Activated CD4-positive, alpha-beta memory T cell treated with anti-CD3 and anti-CD28 coated beads, Interleukin-2, amount 10 ng/mL, durations not matched to agents 7 days and 5 days (primary cell): ENCODE measurements at places on chromosomes 1 and 21. TPM values are rescaled to one million over a fixed set of nuclear protein-coding genes. Genes with fewer than 3 reads are reported as not detected.
A peak's percentile ranks its signal among the peaks of the same experiment; 100 is the strongest.

- DNase-seq: no peak
Observed at GRCh38 chr1:155026588-155026987, 7.0 kb downstream of the DCST2 start.

DNA sequence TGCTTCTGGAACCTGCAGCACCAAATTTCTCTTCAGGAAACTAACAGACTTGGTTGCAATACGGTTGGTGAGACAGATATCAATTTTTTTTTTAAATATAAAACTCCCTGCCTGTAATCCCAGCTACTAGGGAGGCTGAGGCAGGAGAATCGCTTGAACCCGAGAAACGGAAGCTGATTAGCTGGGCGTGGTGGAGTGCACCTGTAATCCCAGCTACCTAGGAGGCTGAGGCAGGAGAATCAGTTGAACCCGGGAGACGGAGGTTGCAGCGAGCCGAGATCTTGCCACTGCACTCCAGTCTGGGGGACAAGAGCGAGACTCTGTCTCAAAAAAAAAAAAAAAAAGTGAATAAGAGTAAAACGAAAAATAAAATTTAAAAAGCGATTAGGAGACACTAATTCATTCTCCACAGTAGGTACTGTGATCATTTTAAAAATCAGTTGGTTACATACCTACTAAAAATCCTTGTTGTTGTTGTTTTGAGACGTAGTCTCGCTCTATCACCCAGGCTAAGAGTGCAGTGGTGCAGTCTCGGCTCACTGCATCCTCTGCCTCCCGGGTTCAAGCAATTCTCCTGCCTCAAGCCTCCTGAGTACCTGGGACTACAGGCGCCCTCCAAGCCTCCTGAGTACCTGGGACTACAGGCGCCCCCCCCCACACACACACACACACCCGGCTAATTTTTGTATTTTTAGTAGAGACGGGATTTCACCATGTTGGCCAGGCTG, 796 bp upstream of the RBM8A start:
- DNase-seq: peak; percentile 24

DNA sequence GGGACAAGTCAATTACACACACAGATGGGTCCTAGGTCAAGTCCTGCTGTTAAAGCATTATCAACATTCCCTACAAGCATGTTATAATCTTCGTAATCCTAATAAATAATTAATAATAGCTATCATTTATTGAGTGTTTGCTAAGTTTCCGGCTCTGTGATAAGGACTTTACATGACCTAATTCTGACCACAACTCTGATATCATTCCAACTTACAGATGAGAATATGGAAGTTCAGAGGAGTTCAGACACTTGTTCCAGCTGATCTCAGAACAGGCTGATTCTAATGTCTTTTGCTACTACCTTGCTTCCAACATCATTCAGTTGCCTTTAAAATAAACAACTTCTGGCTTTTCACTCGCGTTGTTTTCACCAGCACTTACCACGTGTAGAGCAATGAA, 770.1 kb upstream of the CXADR start:
- DNase-seq: no peak

The DISP3 gene
- total RNA-seq: 0.38 TPM

GRCh38 chr1:29129916-29130315, 6.2 kb upstream of the TMEM200B start:
- DNase-seq: no peak

GRCh38 chr1:245301162-245301580, 146.4 kb downstream of the KIF26B start:
- no peak for DNase-seq

DNA sequence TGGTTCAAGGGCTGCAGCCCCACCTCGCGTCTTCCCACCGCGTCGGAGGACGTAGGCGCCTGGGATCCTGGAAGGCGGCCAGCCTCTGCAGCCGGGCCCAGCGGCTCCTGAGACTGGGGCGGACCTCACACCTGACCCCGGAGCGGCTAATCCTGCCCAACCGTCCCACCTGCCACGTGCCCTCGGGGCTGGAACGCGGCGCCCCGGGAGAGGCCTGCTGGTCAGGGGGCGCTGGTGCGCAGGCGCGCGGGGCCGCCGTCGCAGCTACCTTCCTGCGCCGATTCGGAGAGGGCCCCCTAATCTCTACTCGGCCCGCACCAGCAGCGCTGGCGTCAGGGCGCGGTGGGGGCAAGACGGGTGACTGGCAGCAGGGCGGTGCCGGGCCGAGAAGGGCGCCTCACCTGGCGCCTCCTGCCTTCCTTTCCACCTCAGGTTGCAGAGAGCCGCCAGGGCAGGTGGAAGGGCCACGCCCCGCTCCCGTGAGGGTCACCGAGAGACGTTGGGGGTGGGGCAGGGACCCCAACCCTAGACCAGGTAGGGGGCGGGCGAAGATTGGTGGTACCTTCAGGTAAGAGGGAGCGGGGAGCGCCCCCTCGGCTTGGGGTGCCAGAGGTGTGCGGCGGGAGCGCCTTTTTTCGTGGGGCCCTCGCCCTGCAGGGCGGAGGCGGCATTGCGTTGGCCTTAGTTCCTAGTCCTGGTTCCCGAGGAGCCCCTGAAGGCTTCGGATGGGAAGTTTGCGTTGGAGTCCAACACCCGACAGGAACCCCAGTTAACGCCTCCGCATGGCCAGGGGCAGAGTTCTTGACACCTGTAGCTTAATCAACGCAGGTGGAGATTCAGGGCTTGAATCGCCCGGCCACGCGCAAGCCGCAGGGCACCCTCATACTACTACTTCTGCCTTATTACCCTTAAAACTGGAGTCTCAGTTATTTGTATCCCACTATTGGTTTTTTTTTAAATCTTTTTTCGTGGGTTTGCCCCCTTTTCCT, at the start of gene TDRD5:
TDRD5 (plus strand) TSS at position 241 of the 989 bp plus-strand sequence. CDS start 784 bp downstream, outside the sequence.
- DNase-seq: no peak

DNA sequence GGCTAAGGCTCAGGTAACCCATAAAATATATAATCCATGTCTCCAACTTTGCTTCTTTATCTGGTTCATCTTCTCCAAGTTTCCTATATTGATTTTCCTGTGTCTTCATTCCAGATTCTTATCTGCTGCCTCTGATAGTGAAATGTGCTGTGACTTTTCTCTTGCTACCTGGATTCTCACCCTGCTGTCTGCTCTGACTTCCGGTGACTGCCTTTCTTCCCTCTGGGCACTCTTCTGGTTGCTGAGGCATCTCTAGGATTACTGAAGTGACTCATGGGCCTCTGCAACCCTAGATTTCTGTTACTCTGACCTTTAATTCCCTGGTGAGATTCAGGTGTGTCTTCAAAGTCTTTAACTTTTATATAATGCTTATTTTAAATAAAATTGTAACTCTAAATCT, 46.9 kb downstream of the GIPC2 start:
- no peak for DNase-seq

The KRTAP10-3 gene
- not detected for total RNA-seq

The CADM3 gene
- total RNA-seq: not detected

The USP21 gene
- total RNA-seq: 32.5 TPM

The RYR2 gene
- total RNA-seq: 0.08 TPM

The FAM167B gene
- 1.1 TPM for total RNA-seq

- peak; percentile 26 for DNase-seq
Observed at GRCh38 chr21:42063191-42063570, 7.9 kb upstream of the UMODL1 start.

- no peak for DNase-seq
Observed at GRCh38 chr1:180250883-180251509, 20.9 kb downstream of the LHX4 start.

- DNase-seq: no peak
Observed at GRCh38 chr1:58964428-58964827, 180.6 kb upstream of the JUN start.

- no peak for DNase-seq
Observed at GRCh38 chr1:185284116-185284515, 32.9 kb downstream of the IVNS1ABP start.
